ENCODE measurements at places on chromosomes 7 and 10.

GRCh38 chr10:43224321-43224720 is 42.5 kb downstream of the RASGEF1A start:
- DNase-seq: no peak

GRCh38 chr10:740936-741431 is 51.5 kb upstream of the DIP2C start:
- DNase-seq: no peak

- DNase-seq: no peak
Observed at GRCh38 chr7:148419856-148420832, 170.4 kb upstream of the C7orf33 start.

DNA sequence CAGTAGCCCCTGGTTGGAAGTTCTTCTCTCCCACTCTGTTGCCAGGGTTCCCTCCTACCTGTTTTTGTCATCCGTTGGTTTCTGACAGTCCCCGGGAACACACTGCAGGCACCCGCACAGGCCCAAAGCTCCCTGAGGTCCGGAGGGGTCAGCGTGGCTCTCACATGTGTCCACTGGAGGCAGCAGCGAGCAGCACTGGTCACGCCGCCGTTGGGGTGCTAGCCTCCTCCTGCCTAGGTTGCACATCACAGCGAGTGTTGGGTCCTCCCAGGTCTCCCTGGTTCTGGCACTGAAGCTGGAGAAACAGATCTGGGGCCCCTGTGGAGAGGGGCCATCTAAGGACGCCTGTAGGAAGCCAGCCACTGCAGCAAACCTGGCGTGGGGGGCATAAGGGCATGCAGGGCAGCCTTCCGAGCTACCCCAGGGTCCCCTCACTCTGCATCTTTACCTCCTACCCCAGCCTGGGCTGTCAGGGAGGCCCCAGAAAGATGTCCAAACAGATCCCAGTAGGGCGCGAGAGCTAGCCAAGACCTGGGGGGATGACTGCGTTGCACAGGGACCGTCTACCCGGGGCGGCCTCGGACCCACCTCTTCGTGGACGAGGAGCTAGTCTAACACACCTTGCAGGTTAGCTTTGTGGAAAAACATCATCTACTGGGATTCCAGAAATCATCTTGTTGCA is 28.9 kb downstream of the LRRC27 start:
- peak; percentile 39 for DNase-seq

DNA sequence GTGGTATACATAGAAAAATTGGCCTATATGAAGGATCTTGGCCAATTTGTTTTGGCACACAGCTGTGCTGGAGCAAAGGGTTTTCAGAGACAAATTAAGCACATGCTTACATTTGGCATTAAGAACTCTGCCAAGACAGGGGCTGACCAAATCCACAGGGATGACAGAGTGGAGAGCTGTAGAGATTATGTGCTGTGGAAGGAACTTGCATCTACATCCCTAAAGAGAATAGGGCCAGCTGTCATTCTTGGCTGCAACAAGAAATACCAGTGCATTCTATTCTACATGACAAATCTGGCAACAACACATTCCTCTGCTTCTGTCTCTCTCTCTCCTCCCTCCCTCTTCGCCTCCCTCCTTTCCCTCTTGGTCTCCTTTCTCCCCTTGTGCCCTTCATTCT is 75.6 kb downstream of the POM121L12 start:
- no peak for DNase-seq

GRCh38 chr7:106657085-106657991 is 3.6 kb downstream of the CCDC71L start:
- DNase-seq: no peak

- DNase-seq: no peak
Observed at GRCh38 chr10:6612371-6612770, 32.3 kb upstream of the PRKCQ start.

- no peak for DNase-seq
Observed at GRCh38 chr7:66015440-66016130, 33.6 kb upstream of the GUSB start.

DNA sequence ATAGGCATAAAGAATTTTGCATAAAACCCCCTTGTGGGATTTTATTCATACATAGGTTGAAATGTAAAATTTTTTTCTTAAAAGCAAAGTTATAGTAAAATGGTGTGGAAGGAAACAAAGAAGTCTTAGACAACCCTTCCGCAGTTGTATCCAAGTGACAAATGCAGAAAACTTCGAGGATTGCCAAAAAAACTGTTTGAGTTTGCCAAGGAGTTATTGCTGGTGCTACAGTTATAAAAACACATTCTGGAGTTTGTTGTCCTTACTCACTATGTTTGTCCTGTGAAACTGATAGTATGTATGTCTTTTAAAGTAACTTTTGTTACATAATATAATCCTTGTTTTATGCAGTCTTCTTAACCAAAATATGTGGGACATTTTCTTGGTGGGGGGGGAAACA is 120.3 kb downstream of the FOXP2 start:
- no peak for DNase-seq

GRCh38 chr10:127524229-127524628 is 24.9 kb upstream of the NPS start:
- DNase-seq: no peak

DNA sequence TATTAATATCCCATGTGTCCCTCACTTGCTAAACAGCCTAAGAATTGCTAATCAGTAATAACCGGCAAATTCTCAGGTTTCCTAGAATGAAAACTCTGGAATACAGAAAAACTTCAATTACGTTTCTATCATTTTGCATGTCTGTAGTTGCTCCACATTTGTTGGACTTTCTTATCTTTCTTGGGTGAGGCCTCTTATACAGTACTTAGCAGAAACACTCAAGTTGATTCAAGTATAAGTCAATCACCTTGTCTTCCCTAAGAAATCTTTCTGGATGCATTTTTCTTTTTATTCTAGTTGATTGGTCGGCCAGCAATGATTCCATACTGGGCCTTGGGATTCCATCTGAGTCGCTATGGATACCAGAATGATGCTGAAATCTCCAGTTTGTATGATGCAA is 61.4 kb downstream of the MGAM2 start:
- DNase-seq: no peak

DNA sequence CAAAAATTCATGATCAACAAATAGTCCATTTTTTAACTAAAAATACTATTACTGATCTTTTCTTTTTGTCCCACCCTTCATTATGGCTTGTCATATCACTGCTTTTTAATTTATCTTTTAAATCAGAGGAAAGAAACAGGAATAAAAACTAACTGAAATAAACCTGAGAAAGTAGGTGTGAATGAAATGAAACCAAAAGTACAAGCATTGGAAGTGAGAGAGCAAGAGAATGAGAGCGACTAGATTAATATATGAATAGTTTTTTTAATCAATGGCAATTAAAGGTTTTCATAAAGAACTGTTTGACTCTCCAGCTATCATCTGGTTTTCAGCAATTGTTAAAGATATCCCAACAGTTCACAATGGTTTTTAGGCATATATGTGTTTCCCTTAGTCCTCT is 137.8 kb downstream of the SPAG6 start:
- DNase-seq: no peak

DNA sequence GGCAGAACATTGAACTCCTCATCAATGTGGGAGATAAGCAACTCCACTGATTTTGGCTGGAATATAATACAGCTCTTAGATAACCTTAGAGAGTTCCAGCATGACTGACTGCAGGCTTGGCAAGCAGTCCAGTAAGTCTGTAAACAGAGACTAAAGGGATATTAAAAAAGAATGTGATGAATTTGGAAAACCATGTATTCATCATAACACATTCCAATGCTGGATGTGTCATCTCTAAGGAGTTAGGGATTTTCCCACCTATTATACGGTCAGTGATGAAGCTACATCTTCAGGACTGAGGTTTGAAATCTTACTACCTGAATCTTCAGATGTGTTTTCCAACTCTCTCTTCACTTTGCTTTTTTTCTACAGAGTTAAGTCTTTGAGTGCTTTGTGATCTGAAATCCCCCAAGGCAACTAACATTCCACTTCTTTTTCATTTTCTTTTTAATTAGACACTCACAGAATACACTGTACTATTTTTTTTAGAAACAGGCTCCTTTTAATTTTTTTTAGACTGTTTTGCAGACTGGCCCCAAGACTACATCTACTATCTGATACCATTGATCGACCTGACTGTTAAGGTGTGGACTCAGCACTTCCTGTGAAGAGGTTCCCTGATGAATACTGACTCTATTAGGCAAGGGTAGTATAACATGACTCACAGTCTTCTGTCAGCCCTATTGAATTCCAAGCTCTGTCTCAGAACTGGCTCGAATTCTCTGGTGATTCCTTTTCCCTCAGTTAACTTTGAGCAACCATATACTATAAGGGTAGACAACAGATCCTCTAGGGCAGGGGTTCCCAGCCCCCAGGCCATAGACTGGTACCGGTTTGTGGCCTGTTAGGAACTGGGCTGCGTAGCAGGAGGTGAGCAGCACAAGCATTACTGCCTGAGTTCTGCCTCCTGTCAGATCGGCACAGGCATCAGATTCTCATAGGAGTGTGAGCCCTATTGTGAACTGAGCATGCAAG is 678.2 kb downstream of the GRM8 start:
- no peak for DNase-seq

GRCh38 chr10:120396228-120396627 is 60.8 kb upstream of the PLPP4 start:
- DNase-seq: no peak

GRCh38 chr10:21624951-21625350 is 90.9 kb downstream of the MLLT10 start:
- DNase-seq: no peak

GRCh38 chr7:134931487-134931886 is 54.8 kb upstream of the AGBL3 start:
- no peak for DNase-seq

DNA sequence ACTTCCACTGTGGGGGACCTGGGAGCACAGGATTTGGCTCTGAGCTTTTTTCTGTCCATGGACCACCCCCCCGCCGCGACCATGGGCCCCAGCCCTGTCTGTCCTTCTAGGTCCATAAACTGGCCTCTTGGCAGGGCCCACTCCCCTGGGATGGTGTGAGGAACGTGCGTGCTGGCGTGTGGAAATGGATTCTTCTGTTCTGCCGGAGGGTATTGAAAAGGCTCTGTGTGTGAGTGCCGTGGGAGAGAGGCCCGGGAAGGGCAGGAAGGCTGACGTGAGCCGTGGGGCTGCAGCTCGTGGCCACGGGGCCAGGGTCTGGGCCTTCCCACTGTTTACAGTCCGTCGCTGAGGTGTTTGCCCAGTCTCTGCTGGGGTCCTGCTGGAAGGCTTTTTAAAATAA is 123.7 kb downstream of the GRK5 start:
- no peak for DNase-seq

DNA sequence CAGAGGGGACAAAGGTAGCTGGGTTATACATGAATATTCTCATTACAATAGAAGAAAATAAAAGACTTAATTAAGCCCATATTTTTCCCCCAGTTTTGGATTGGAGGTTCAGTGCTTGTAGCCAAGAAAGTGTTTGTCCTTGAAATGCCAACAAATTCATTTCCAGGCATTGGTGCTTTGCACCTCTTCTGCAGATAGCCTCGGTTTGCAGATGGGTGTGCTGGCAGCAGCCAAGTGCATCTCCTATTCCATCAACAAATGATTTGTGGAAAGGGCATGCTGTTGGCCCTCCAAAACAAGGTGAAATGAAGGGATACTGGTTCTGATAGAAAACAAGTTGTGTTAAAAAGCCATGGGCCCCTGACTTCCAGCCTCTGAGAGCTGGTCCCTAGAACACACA is 187.3 kb downstream of the DPY19L1 start:
- no peak for DNase-seq

GRCh38 chr7:95476904-95477594 is 8.7 kb upstream of the ASB4 start:
- peak; percentile 26 for DNase-seq

- DNase-seq: no peak
Observed at GRCh38 chr10:70786799-70787415, 1.7 kb upstream of the TBATA start.

- DNase-seq: no peak
Observed at GRCh38 chr10:62384057-62384446, 9.9 kb downstream of the ZNF365 start.

DNA sequence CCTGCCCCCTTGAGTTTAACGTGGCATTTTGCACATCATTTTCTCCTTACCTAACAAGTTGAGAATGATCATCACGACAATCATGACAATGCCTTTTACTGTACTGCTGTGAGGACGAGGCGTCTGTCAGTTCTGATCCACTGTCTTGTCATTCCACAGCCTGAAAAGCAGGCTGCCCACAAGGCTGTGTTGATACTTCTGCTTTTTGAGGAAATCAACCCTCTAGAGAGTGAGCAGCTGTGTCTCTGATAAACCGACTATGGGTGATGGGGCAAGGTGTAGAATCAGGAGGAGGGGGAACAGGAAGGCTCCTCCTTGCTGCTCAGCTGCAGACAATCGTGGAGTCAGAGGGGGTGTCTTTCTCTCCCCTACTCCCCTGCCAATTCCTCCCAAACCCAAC is 30.6 kb upstream of the C10orf120 start:
- no peak for DNase-seq

- no peak for DNase-seq
Observed at GRCh38 chr10:79982362-79982800, 33.5 kb upstream of the SFTPD start.

DNA sequence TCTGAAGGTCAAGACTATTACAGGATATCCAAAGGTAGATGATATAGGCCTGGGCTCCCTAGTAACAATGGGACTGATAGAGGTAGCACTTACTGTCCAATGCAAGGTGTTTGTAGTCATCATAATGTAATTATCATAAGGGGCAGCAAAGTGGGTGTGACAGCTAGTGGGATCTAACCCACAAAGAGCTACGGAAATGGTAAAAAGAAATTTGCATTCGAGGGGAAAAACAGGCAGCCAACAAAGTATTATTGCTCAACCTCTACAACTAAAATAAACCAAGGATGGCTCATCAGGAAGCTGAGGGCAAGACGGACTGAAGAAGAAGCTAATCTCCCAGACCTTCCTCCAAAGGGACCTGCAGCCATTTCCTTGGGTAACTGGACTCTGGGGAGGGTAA is 211.0 kb downstream of the WDR11 start:
- DNase-seq: no peak

GRCh38 chr10:31625566-31625965 is 303.1 kb downstream of the ARHGAP12 start:
- DNase-seq: no peak

- DNase-seq: no peak
Observed at GRCh38 chr10:16923309-16923708, 106.1 kb upstream of the RSU1 start.

- DNase-seq: no peak
Observed at GRCh38 chr10:122388287-122388997, 13.9 kb downstream of the PLEKHA1 start.
